ENCODE measurements at places on chromosomes 4 and X.

GRCh38 chrX:69932323-69932722 is 117.4 kb downstream of the AWAT2 start:
- no peak for DNase-seq

- no peak for DNase-seq
These were observed 91.6 kb downstream of the TLL1 start for GRCh38 chr4:165964591-165964990.

DNA sequence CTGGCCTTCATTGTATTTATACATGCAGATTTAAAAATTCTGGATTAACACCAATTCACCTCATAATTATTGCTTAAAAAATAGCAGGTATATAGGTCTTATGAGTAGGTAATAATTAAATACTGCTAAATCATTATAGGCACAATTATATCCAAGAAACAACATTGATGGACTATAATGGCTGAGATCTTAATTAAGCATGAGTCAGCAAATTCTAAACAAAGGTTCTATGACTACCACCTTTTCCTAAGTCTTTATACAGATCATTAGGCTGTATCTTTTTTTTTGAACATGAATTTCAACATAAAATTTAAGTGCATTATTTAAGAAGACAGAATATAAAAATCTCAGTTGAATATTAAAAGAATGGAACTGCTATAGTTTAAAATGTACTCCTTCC is 1678.7 kb upstream of the PCDH10 start:
- DNase-seq = no peak

DNA sequence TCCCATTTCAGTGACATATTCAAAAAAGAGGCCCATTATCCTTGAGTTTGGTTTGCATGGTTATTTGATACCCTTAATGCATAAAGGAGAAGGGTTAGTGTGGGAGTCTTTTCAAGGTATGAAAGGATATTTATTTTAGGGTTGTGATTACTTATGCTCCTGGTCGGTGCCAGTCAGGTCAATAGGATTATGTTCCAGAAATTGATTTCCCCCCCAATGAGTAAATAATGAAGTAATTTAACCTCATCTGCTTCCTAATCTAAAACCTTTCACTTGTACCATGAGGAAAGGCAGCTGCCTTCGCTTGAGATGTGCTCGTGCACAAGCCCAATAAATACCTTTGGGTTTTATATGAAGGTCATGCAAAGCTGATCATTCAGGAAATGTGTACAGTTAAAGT is 55.0 kb upstream of the NR0B1 start:
- DNase-seq = no peak

- DNase-seq = no peak
These were observed 43.7 kb downstream of the PSAPL1 start for GRCh38 chr4:7390906-7391636.

GRCh38 chr4:123952530-123953274 is 556.1 kb downstream of the SPRY1 start:
- DNase-seq = no peak
